ENCODE measurements at places on chromosomes 7 and 10.

- DNase-seq: no peak
Measured at GRCh38 chr7:95545007-95545615, 51.2 kb downstream of the PDK4 start.

DNA sequence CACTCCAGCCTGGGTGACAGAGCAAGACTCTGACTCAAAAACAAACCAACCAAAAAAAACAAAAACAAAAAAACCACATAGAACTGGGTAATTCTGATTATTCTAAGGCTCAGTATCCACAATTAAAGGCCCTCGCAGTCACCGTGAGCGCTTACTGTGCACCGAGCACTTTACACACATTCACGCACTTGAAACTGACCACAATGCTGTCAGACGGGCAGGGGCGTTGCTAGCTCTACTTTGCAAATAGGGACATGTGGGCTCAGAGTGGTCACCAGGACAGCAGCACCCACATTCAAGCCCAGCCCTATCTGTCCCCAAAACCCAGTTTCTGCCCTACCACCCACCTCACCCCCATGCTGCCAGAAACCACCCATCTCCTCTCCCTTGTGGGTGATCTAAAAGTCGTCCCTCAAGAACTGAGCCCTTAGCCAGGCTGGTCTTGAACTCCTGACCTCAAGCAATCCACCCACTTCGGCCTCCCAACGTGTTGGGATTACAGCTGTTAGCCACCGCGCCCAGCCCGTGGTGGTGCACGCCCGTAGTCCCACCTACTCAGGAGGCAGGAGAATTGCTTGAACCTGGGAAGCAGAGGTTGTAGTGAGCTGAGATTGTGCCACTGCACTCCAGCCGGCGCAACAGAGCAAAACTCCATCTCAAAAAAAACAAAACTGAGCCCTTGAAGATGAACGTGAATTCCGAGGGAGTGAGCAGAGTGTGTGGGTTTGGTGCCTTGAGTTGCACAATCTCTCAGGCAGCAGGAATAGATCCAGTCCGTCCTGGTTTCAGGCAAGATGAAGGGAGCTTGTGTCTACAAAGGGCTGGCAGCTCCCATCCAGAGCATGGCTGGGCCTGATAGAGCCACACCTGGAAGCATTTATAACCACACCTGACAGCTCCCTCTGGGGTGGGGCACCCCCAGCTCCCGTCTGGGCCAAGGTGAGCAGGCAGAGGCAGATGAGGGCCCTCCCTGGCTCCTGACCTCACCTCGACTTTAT lies 5.4 kb upstream of the HSPB1 start:
- DNase-seq: no peak

GRCh38 chr7:84102213-84102612 lies 92.4 kb downstream of the SEMA3A start:
- no peak for DNase-seq

DNA sequence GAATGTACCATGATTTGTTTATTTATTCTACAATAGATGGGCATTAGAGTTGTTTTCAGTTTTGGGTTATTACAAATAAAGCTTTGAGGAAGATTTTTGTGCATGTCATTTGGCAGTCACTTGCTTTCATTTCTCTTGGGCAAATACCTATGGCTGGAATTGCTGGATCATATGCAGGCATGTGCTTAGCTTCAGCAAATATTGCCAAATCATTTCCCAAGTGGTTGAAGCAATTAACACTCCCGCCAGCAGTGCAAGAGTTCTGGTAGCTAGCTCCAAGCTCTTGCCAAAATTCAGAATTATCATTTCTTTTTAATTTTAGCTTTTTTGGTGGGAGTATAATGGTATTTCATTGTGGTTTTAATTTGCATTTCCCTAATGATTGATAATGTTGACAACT lies 32.9 kb upstream of the PCBD1 start:
- DNase-seq: no peak

DNA sequence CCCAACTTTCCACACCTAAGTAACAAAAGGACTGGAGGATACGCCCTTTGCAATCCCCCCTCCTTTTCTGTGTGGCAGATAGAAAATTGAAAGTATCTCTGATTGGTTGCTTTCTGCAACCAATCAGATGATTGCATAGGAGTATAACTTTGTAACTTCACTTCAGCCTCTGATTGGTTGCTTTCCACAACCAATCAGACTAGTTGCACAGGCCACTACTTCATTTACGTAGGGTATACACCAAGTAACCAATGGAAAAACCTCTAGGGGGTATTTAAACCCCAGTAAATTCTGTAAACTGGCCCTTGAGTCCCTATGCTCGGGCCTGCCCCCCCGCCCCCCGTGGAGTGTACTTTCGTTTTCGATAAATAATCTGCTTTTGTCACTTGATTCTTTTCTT lies 1080.4 kb downstream of the CNTNAP2 start:
- no peak for DNase-seq

DNA sequence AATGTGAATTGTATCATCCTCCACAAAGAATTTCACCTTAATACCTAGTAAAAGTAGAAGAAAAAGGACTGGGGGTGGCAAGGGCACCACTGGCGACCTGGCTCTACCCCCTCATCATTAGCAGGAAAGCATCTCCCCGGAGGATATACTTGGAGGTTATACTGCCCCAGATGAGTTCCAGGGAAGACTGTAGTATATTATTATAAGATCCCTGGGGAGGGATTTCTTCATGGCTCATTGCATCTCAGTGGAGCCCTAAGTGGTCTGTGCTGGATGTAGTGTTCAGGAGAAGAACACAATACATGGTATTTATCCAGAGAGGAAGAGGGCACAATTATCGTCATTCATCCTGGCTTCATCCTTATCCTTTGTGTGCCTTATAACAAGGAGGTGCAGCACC lies 14.2 kb upstream of the DYNC1I1 start:
- no peak for DNase-seq

- DNase-seq: no peak
Measured at GRCh38 chr7:151775547-151776443, 101.1 kb downstream of the PRKAG2 start.

GRCh38 chr10:104146882-104147281 lies 24.9 kb downstream of the SFR1 start:
- no peak for DNase-seq

DNA sequence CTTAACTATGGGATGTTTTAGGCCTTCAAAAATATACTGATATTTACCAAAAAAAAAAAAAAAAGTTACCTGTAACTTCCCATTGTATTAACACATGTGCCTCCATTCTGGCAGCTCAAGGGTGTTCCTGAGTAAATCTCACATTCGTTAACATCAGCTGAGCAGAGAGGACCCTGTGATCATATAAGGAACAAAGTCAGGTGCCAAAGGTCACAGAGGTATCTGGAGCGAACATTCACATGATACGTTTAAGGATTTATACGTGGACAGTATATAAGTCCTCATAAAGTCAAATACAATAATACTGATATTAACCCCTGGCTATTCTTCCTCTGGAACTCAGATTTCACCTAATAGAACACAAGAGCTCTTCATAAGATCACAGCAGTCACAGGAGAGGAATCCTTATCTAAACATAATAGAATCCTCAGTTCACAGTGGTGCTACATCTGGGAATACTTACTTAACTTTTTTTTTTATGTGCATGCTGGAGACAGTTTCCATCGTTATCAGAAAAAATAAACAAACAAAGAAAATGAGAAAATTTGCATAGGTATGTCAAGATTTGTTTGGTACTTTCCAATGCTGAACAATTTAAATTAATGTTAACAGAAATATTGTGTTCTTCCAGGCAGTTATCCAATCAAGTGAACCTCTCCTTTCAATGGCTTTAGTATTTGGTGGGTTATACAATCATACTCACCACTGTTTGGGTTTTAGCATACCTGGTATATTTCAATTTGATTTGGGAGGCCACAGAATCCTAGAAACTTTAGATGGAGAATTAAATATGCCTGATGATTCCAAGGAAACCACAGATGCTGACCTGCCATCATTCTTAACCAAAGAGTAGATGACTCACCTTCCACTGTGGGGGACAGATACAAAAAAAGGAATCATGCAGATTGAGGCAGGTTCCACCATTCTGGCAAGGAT lies 6.6 kb downstream of the CUBN start:
- no peak for DNase-seq

DNA sequence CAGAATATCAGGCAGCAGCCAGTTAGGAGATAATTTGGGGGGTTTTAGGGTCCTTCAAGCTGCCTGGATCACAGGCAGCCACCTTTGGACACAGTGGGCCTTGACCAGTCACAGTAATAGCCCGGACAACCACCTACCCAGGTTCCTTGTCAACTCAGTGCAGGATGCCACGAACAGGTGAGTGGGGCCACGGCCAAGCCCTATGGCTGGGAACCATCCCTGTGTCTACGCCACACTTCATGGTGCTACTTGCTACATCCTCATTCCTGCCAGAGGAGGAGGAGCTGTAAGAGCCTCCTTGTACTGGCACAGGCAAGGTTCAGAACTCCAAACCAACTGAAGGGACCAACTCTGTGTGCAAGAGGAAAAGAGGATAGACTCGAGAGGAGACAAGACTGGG lies 19.9 kb downstream of the ITPRIP start:
- DNase-seq: no peak

GRCh38 chr10:17432723-17433122 lies 21.7 kb downstream of the ST8SIA6 start:
- DNase-seq: no peak

DNA sequence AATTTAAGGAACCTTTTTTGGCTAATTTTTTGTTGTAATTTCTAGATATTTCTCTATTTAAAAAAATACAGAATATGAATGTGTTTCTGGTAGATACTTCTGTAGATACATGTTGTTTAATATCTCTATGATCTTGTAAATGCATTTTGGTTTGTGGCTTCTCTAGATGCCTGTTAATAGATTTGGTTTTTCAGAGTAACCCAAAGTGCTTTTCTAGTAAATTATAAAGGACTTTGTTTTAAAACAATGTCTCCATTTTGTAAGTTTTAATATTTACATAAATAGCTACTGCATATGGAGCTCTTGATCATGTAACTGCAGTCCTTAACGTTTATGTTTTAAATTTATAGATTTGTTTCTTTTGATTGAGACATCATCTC lies 88.5 kb downstream of the MDFIC start:
- no peak for DNase-seq

Data from stimulated activated CD8-positive, alpha-beta memory T cell treated with anti-CD3 and anti-CD28 coated beads, Interleukin-4, amount 100 ng/mL, for 1 hour (primary cell).